ENCODE measurements at places on chromosomes 5 and 9.

DNA sequence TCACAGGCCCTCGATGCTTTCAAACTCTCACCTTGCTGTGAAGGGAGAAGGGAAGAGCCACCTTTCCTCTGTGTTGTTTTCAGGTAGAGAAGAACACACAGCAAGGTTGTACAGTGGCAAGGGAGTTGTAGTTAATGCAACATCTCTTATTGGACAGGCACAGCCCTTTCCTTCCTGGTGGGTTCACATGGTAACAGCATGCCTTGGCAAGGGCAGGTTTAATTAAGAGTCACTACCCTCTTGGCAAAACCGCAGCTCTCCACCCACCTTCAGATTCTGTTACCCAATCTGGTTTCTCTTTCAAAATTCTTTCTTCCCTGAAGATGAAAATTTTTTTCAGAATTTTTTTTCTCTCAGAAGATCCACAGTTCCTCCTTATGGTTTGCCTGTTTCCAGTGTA lies 253.1 kb downstream of the TLR4 start:
- DNase-seq, result no peak

DNA sequence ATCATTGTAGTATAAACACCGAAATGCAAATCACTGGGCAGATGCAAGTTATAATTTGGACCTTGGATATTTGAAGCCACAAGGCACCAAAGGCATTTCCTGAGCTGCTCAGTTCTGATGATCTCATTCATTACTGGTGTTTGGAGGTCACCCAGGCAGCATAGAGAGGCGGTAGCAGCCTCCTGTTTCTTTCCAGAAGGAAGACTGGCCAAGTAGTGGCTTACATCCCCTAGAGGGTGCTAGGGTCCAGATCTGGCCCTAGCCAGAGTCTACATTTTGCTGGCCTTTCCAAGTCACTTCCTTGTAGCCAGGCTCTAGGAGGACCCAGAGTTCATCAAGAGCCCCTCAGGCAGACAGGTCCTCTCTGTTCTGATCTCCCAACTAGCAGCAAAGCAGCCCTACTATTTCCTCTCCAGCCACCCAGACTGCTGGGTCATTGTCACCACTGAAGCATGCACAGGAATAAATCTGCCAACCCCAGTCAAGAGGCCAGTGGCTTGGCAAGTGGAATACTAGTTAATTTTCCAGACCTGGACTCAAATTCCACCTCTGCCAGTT lies 33.4 kb upstream of the TTC1 start:
- DNase-seq, result peak; percentile 92

DNA sequence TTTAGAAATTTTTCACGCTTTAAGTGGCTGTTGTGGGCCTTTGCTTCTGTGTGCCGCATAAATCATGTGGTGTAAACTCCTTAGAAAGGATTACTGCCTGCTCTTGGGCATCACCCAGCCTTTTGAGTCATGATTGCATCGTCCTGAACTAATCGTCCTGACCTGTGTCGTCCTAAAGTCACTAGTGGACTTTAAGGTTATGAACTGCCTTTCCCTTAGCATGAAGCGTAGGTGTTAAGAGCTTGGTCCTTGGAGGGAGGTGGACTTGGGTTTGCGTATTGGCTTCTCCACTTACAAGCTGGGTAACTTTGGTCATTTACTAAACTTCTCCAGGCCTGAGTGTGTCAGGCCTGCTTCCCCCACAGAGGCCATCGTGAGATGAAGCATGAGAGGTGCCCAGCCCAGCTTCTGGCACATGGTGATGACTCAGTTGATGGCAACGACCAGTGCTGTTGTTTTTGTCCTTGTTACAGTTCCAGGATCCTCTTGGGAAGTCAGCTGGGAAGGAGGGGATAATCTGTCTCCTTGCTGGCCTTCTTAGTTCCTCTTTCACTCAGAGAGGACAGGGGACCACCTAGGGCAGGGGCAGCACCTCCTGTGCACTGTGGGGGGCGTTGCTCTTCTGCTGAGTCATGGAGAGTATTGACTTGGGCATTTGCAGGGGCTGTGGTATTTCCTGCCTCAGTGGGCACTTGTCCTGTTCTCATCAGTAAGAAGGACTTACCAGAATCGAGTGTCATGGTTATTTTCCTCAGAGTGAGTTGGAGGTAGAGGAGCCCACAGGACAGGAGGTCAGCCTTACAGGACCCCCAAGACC lies 54.2 kb upstream of the NCS1 start:
- peak; percentile 82 for DNase-seq

DNA sequence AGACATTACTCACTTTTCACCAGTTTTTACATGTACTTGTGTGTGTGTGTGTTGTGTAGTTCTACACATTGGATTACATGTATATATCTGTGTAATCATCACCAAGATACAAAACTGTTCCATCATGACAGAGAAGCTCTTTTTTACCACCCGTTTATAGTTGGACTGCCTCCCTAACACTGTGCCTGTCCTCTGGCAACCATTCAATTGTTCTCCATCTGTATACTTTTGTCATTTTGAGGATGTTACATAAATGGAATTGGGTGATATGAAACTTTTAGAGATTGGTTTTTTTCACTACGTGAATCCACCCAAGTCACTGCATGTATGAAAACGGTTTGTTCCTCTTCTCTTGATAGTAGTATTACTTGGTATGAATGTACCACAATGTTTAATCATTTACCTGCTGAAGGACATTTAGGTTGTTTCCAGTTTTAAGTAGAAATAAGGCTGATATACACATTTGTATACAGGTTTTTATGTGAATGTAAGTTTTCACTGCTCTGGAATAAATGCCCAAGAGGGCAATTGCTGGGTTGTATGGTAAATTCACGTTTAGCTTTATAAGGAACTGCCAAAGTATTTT lies 126.2 kb downstream of the MAPKAP1 start:
- no peak for DNase-seq

- DNase-seq, result no peak
Observed at GRCh38 chr9:72772661-72773060, 180.2 kb downstream of the ALDH1A1 start.

DNA sequence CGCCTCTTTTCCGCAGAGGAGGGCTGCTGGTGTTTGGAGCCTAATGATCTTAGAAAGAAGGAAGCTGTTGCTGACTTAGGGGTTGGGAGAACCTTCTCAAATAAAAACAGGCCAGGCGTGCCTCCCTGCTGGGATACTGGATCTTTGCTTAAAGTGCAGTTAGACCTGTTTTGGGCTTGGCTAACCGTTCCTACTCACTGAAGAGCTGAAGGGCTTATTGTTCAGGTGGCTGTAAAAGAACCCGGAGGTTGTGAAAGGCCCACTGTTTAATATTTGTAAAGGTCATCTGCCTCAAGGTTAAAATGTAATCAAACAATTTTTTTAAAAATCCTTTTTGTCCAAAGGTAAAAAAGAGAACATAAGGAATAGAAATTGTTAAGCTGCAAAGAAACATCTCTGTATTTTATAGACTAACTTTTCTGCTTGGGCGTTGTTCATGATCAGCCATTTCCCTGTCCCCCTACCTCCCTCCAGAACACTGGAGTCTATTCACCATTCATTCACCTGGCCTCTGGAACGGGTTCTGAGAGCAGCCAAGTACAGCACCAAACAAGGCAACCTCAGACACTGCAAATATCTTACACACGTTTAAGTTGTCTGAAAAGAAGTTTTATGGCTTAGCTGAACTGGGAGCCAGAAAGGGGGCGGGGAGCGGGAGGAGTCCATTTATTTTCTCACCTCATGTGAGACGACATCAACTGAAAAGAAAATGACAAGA lies 18.6 kb upstream of the MTMR12 start:
- DNase-seq, result no peak

GRCh38 chr5:64340293-64340692 lies 165.5 kb upstream of the RGS7BP start:
- DNase-seq, result no peak

GRCh38 chr9:81737871-81738507 lies 48.6 kb upstream of the TLE1 start:
- DNase-seq, result peak; percentile 89

- DNase-seq, result peak; percentile 14
Observed at GRCh38 chr5:34012791-34013190, 4.9 kb upstream of the AMACR start.

DNA sequence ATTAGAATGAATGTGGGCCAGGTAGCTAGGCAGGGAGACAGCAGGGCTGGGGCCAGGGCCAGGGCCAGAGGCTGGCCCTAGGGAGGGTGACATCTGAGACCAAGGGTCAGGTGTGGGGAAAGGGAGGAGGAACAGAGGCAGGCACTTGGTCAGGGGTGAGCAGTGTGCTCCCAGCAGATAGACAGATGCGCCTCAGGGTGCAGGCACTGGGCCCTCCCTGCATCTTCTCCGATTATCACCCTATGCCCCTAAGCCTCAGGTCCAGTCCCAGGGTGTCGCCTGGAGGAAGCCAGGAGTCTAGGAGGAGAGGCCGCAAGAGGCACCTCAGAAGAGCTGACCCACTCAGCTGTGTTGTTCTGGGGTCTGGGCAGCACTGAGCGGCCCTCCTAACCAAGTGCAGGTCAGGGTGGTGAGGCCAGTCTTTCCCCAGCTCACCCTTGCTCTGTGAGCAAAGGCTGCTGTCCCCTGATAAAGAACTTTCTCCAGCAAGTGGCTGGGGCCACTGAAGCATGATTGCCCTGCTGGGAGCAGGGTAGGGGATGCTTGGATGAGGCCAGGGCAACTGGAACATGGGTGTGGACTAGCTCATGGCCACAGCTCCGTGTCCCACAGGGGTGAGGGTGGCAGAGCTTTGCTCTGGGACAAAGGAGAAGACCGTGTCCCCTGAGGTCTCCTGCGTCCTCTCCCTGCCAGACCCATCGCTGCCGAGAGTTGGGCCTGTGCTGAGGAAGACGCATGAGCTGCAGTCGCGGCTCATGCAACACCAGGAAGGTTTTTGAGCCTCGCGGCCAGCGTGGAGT lies 2.1 kb upstream of the RASGEF1C start:
- DNase-seq, result no peak

GRCh38 chr5:58544195-58544594 lies 38.7 kb upstream of the RAB3C start:
- DNase-seq, result no peak

DNA sequence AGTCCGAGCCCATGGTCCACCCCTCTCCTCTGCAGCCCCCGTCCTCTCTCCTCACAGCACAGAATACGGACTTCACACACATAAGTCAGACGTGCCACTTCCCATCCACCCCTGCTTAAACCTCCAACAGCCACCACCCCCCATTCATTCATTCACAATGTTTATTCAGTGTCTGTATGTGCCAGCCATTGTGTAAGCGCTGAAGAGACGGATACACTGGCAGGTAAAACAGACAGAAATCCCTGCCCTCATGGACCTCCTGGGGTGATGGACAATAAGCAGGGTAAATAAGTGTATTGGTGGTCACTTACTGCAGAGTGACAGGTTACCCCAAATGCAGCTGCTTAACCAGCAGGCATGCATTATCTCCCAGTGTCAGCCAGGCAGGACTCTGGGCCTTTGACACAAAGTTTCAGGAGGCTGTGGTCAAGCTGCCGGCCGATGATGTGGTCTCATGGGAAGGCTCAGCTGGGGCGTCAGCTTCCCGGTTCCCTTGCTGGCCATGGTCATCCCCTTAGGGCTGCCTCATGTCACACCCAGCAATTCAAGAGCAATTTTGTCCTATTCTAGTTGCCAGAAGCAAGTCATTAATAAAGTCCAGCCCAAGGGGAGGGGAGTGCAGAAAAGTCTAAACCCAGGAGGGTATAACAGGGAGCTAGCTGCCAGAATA lies 1.8 kb upstream of the PAXX start:
- DNase-seq, result no peak

DNA sequence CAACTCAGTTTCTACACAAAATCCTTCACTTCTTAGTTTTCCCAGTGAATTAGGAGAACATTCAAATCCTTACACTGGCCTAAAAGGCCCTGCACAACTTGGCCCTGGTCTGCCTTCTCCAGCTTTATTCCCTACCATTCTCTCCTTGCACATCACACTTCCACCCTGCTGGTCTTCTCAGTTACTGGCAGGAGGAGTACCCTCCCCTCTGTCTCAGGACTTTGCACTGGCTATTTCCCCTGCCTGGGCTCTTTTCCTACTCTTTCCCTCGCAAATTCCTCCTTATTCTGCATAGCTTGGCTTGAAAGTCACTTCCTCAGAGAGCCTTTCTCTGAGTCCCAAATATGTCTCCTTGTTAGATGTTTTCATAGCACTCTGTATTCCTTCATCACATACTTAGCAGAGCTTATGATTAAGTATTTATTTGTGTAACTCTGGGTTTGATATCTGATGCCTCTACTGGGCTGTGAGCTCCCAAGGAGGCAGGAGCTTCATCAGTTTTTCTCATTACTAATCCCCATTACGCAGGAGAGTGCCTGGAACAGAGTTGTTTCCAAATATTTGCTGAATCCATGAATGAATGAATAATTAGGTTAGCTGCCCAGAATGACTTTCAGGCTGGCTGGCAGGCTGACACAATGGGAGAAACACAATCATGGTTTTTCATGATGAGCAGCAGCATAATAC lies 159.8 kb upstream of the KLF9 start:
- peak; percentile 69 for DNase-seq

- DNase-seq, result no peak
Observed at GRCh38 chr9:85729882-85730281, 11.9 kb downstream of the AGTPBP1 start.

- no peak for DNase-seq
Observed at GRCh38 chr5:150261231-150261630, 28.3 kb downstream of the CAMK2A start.

DNA sequence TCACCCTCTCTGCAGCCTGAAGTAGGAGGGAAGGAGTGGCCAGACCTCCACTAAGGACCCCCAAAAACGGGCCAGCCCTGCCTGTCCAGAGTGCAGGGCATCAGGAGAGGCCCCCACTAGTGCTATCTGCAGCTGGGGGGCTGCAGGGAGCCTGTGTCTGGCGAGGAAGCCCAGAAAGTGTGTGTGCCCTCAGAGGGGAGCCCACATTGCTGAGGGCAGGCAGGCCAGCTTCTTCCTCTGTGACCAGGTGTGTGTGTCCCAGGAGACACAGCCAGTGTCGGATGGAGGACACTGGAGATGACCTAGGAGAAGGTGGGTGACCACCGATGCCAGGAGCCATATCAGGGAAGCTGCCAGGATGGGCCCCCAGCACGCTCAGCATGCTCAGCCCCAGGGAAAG lies 218.7 kb downstream of the IRX2 start:
- no peak for DNase-seq
